RPMI7951 (cell line): ENCODE measurements at places on chromosomes 12 and 14.

DNA sequence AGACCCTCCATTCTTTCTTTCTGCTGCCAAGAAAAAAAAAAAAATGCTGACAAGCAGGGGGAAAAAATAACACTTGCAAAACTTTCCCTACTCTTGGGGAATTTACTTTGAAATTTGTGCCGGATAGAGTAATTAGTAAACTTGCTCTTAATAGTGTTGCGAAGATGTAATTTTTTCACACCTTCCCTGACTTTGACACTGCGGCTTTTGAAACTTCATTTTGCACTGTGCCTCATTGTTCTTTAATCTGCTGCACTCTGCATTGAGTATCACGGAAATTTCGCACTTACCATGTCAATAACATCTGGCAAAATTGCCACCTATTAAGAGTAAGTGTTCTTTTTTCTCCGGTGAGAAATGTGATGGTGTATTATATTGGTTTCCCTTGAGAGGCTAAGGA, 596.1 kb downstream of the VRK1 start:
- no peak for DNase-seq

- peak; percentile 72 for DNase-seq
Measured at GRCh38 chr14:65222440-65222858, 120.1 kb upstream of the MAX start.

- DNase-seq: no peak
Measured at GRCh38 chr12:13062669-13063068, 18.5 kb downstream of the FAM234B start.

GRCh38 chr12:15446807-15447206, 124.5 kb downstream of the PTPRO start:
- DNase-seq: peak; percentile 14

DNA sequence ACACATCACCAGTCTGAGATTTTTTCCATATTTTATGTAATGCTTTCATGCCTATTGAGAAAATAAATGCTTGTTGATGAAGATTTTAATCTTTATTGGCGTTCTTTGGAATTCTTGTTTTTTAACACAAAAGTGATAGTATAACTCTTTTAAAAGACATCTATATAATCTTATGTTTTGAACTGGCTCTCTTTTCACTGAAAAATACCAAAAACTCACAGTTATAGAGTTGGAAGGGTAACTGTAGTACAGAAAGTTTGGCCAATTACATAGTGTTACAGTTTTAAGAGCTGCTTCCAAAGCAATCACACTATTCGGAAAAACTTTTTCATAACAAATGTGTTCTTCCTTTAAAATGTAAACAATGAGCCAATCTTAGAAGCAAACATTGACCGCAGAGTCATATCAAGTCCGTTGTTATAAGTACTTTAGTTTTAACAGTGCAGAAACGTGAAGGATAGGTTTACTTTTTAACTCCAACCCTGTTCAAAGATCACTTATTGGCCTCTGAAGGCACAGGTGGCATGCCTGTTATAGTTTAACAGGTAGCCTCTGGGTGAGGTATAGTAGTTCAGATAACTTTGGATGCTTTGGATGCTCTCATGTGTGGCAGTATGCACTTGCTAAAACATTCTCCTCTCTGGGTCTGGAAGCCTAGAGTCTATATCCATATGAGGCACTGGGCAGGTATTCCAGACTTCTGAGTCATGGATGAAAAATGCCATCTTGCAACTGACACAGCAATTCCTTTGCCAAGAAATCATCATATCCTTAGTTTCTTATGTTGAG, 12.1 kb upstream of the NTN4 start:
- DNase-seq: peak; percentile 81

- no peak for DNase-seq
Measured at GRCh38 chr14:56598519-56598918, 18.9 kb downstream of the TMEM260 start.

- no peak for DNase-seq
Measured at GRCh38 chr12:51832354-51833107, 16.0 kb downstream of the FIGNL2 start.

DNA sequence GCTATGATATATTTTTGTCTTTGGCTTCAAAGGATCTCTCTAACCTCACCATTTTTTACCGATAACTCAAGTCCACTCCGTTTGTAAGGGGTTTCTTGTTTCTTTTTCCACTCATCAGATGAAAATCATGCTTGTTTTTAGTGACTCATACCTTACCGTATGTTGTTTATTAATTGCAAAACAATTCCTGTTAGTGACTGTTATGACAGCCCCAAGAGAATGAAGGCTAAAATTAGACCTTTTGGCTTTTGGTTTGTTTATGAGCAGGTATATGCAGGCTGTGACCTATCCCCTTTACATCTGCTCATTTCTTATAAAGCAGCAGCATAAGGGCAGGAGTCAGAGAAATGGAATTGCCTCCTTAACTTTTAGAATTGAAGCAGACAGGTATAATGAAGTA, 319.8 kb downstream of the CEP128 start:
- peak; percentile 31 for DNase-seq

GRCh38 chr12:34126239-34126641, 103.9 kb downstream of the ALG10 start:
- peak; percentile 46 for DNase-seq

GRCh38 chr14:39734306-39734705, 302.1 kb upstream of the FBXO33 start:
- no peak for DNase-seq

DNA sequence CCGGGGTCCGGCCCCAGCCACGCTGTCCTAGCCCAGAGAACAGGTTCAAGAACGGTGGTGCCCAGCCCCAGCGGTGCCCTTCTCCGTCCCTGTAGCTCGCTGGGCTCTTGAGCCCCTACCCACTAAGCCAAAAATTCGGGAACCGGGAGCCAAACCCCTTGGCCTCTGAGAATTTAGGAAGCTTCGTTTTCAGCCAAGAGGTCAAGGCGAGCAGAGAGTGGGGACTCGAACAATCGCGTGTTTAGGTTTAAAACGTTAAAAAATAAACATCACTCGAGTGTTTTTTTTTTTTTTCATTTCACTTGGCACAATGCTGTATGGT, 6.2 kb downstream of the SIX1 start:
- DNase-seq: no peak

DNA sequence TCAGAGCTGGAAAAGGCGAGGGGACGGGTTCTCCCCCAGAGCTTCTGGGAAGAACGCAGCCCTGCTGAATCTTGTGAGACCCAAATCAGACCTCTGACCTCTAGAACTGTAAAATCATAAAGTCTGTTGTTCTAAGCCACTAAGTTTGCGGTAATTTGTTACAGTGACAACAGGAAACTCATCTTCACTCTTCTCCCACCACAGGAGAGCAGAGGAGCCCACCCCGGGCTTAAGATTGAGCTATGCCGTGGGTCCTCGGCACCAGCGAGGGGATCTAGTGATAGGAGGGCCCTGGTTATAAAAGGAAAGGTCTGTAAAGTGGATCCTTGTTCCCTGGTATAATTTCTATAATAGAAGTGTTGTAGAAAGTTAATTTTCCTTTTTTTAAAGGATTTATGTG, 7.6 kb downstream of the MLXIP start:
- DNase-seq: no peak

GRCh38 chr12:25376407-25376806, 125.7 kb upstream of the KRAS start:
- no peak for DNase-seq

- DNase-seq: no peak
Measured at GRCh38 chr12:97168804-97169203, 261.7 kb downstream of the NEDD1 start.

GRCh38 chr14:76908834-76909233, 82.6 kb downstream of the LRRC74A start:
- DNase-seq: no peak

GRCh38 chr12:128976120-128976738, 123.0 kb downstream of the GLT1D1 start:
- DNase-seq: peak; percentile 7

- DNase-seq: no peak
Measured at GRCh38 chr12:108686780-108687179, 44.5 kb downstream of the CORO1C start.

GRCh38 chr12:11813438-11813813, 164.0 kb downstream of the ETV6 start:
- DNase-seq: no peak

- DNase-seq: no peak
Measured at GRCh38 chr12:98352835-98353234, 162.6 kb upstream of the TMPO start.

DNA sequence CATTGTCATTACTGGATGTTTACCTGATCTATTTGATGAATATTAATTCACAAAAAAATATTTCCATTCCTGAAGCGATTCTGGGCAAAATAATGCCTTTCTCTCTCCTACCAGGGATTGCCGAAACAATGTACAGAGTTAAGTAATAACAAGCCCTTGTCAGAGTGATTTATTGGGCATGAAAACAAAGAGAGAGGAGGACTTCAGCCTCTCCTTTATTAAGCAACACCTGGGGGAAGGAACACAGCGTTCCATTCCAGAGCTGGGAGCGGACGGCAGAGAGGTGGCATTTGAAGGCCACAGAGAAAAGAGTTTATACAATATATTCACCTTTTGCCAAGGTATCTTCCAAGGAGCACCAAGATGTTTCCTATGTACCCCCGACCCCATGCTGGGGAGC, 165.8 kb downstream of the KSR2 start:
- DNase-seq: no peak
